ENCODE measurements at places on chromosomes 16 and 17. TPM values are rescaled to one million over a fixed set of nuclear protein-coding genes. Genes with fewer than 3 reads are reported as not detected.

DNA sequence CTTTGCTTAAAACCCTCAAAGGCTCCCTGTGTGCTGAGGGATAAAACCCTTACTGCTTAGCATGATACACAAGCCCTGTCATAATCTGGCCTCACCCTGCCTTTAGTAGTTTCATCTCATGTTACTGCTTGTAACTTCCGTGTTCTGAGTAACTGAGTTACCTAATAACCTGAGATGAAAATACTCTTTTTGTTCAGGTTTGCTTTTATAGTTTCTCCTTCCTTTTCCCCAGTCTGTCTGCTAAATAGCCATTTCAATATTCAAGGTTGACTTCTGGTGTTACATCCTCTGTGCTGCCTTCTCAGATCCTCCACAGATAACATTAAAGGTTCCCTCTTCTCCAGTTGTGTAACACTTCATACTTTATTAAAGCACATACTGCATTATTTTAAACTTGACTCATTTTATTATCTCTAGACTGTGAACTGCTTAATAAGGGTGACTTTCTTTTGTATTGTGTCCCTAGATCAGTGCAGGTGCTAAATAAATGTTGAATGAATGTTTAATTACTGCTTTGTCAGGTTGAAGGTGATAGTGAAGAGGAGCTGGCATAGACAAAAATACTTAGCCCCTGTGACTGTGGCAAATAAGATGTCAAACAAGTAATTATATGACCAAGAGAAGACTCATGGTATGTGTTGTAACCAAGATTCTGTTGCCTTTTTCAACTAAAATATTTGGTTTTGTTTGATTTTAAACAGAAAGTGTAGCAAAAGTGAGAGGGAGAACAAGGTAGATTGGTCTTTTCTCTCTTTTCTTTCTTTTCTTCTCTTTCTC lies 47.8 kb downstream of the NFAT5 start:
- H3K27ac ChIP-seq, result peak overlapping the region; percentile 56
- H3K27me3 ChIP-seq, result no peaks in the 10 kb centered on the region
- H3K36me3 ChIP-seq, result peaks cover 20% of the 10 kb centered on the region
- no peak overlapping the region for H3K4me3 ChIP-seq

RAB11FIP4 gene
- total RNA-seq, result 44.7 TPM

DNA sequence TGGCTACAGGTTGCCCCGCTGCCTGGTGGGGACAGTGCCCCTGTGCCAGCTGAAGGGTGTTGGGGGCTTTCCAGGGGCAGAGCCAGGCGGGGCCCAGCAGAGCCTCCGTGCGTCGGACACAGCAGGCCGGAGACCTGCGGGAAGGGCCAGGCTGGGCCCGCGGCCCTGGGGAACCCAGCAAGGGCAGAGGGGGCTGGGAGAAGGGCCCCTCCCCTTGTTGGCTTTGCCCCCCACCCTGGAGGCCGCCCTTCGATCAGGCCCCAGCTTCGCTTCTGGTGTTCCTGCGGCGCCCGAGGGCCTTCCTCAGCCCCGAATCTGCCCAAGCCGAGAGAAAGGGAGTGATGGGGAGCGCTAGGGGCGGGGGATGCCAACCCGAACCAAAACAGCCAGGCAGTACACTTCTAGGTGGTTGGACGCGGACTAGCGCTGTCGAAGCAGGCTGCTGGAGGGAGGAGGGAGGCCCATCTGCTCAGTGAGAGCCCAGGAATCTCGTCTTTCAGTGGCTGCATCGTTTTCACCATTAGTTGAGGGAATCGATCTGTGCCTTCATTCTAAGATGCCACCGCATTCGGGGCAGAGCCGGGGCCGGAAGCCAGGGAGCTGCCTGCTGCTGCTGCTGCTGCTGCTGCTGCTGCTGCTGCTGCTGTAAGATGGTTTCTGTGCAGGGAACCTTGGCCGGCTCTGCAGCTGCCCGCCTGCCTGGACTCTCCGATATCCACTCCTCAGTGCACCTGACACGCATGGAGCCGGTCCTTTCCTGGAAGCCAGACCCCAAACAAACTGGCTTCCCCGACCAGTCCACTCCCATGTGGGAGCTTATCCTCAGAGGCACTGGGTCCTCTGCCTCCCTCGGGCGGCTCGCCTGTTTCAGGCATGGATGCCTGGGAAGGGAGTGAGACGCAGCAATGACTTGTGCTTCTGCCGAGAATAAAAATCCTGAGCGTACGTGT lies 1.7 kb downstream of the JPH3 start:
- peaks cover 16% of the 10 kb centered on the region for H3K4me1 ChIP-seq
- no peak for DNase-seq
- H3K36me3 ChIP-seq, result no peaks in the 10 kb centered on the region
- peak overlapping the region; percentile 82 for H3K27ac ChIP-seq
- H3K4me3 ChIP-seq, result peak overlapping the region; percentile 93

TAT gene
- 0.14 TPM for total RNA-seq

Data from type B pancreatic cell (in vitro differentiated cells).